ENCODE measurements at places on chromosomes 3 and 15.

GRCh38 chr3:193403307-193403706 lies 24.8 kb upstream of the ATP13A5 start:
- DNase-seq = no peak

GRCh38 chr3:185658504-185658912 lies 72.4 kb downstream of the SENP2 start:
- no peak for DNase-seq

DNA sequence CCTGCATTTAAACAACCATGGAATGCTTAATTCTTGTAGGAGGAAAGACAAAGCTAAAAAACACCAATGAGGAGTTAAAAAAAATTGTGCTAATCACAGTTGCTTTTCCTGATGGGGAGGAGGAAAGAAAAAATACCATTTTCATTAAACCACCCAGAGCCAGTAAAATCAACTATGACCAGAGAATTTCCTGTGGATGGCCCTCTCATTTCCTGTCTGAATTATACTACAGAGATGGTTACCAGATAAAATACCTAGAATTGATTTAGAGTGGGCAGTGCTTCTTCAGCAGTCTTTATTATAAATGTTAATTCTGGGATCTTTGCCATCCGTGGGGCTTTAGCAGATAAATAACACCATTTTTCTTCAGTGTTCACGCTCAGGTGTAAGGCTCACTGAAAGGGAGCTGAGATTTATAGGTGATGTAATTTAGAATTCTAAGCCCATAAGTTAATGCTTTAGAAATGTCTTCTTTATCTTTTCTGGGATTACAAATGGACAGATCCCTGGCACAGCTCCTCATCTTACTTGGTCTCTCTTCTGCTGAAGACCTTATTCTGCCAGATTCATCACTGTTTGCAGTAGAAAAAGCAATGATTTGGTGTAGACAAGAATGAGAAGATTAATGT lies 37.9 kb downstream of the RETNLB start:
- DNase-seq = no peak

DNA sequence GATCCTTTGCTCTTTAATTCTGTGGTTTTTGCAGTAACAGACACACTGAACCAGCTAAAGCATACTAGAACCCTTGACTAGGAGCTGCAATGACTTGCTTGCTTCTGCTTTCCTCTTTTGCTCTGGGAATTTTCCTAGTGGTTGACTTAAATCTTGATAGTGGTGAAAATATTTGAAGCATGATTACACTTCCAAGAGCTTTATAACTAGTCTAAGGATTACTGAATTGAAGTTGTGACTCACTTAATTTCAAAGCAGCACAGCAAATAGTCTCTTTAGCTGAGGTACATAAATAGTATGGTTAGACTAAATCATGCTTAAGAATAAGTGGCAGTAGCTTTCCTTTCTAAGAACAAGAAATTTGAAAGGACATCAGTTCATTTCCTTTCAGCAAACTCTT lies 513.5 kb upstream of the GBE1 start:
- DNase-seq = no peak

Measured in stimulated activated CD4-positive, alpha-beta T cell treated with anti-CD3 and anti-CD28 coated beads, Interleukin-4, amount 100 ng/mL, for 4 hours (primary cell).